Stimulated activated CD8-positive, alpha-beta memory T cell treated with anti-CD3 and anti-CD28 coated beads, Interleukin-15, amount 100 ng/mL, for 48 hours (primary cell): ENCODE measurements at places on chromosomes 12 and 14.

GRCh38 chr12:31274520-31275300 is 51.2 kb downstream of the SINHCAF start:
- DNase-seq = no peak

- no peak for DNase-seq
These were observed 385.4 kb upstream of the TMEM132C start for GRCh38 chr12:127881371-127882140.

- DNase-seq = no peak
These were observed 177.9 kb downstream of the TSPAN9 start for GRCh38 chr12:3255057-3255456.

GRCh38 chr14:97490521-97491070 is 693.4 kb downstream of the VRK1 start:
- no peak for DNase-seq

- peak; percentile 54 for DNase-seq
These were observed 201.9 kb upstream of the FOXN3 start for GRCh38 chr14:89618811-89619551.

- no peak for DNase-seq
These were observed 244.8 kb downstream of the DACT1 start for GRCh38 chr14:58882577-58883018.

- no peak for DNase-seq
These were observed 360.9 kb downstream of the RPL10L start for GRCh38 chr14:46290706-46291105.

- no peak for DNase-seq
These were observed 49.7 kb downstream of the C14orf132 start for GRCh38 chr14:96088911-96089310.

GRCh38 chr12:49296836-49297694 is 2.1 kb downstream of the PRPH start:
- peak; percentile 23 for DNase-seq

GRCh38 chr12:58087423-58088127 is 146.2 kb downstream of the ATP23 start:
- DNase-seq = no peak

DNA sequence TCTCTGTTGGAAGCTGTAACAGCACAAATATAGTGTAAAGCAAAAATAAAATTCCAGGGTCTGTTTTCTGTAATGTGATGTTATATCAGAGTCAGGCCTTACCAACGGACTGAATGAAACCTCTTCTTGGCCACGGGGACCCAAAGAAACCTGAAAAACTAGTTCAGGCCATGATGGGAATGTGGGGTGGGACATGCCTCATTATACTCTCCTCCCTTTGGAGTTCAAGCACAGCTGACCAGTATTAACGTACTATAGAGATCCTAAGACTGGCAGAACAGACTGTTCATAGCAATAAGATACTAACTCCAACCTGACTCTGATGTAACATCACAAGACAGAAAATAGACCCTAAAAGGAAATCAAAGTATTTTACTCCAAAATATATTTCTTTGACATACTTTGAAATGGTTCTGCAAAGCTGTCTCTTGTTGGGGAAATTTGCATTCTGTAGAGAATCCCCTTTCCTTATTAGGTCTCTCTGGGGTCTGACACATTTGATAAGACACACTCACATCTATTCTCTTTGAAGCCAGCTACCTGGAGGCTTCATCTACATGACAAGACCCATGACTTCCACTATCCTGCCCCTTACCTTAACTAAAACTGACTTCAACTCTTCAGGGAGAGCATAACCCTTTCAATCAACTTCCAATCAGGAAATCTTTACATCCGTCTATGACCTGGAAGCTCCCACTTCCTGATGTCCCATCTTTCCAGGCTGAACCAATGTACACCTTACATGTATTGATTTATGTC is 444.6 kb downstream of the SOX5 start:
- DNase-seq = no peak

- peak; percentile 23 for DNase-seq
These were observed 56.4 kb upstream of the PIWIL1 start for GRCh38 chr12:130281153-130281799.

DNA sequence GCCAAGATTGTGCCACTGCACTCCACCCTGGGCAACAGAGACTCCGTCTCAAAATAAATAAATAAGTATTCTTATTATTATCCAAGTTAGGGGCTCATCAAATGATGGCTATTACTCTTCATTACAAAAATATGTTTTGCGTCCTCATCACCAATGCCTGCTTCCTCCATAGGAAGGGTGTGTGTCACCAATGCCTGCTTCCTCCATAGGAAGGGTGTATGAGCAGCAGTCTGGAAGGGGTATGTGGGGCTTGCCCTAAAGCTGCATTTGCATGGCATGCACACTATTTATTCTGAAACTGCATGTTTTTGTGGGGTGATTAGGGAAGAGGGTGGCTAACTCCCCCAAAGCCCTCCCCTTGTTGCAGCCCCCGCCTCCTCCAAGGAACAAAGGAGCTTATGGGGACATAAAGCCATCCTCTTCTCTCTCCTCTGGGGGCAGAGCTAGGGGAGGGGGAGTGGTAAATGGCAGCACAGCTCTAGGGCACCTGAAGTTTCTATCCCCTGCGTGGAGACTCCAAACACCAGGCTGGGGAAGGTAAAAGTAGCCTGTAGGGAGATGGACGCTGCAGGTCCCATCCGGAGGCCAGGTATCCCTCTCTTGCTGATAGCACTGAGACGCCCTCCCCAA is 1.3 kb downstream of the CAMKK2 start:
- DNase-seq = no peak

DNA sequence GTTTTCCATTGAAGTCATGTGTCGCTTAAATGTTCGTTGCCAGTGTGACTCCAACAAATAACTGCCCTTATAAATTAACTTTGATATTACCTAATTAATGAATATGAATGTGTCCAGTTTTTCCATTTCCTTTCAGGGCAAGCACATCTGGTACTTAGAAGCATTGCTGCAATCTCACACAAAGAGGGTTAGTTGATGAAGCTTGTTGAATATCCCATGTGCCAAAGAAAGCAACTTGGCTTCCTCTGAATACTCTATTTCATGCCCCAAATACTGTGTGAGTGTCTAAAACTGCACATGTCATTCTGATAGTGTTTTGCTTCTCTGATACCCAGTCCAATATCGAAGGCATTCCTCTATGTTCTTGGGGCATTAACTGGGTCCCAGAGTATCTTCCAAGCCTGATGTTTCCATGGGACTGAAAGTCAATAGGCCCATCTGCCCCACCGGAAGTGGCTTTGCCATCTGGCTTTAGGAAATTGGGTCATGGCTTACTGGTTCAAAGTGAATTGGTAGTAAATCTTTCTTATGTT is 75.8 kb upstream of the CNTN1 start:
- no peak for DNase-seq

GRCh38 chr12:5546616-5547015 is 114.7 kb downstream of the NTF3 start:
- DNase-seq = no peak

DNA sequence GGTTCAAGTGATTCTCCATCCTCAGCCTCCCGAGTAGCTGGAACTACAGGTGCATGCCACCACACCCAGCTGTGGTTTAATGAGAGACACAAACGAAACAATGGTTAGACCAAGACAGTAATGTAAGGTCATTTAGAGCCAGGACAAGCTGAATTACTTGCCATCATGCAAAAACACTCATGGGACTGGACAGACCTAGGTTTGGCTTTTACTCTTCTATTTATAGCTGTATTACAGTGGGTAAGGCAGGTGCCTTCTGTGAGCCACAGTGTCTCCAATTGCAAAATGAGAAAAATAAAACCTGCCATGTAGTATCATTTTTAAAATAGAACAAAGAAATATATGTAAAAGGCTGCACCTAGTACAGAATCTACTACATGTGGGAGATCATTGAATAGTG is 513.2 kb downstream of the NELL2 start:
- no peak for DNase-seq

GRCh38 chr12:6608592-6609281 is 1.6 kb upstream of the CHD4 start:
- no peak for DNase-seq

DNA sequence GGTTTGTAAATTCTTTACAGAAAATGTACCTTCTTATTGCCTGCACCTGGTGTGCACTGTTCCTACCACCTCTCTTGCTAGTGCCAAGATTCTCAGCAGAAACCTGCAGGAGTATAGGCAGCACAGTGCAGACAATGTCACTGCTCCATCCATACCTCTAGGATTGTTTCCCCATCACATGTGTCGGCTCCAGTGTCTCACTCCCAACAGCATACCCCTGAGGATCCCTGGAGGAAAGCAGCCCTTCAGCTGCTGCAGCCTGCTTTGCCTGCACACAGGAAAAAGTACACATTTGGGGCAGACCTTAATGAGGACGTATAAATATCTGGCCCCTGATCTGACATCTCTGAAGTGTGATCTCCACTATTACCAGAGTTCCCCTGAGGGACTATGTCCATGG is 235.5 kb downstream of the MDGA2 start:
- no peak for DNase-seq

- DNase-seq = no peak
These were observed 135.8 kb downstream of the INSM2 start for GRCh38 chr14:35669782-35670181.

DNA sequence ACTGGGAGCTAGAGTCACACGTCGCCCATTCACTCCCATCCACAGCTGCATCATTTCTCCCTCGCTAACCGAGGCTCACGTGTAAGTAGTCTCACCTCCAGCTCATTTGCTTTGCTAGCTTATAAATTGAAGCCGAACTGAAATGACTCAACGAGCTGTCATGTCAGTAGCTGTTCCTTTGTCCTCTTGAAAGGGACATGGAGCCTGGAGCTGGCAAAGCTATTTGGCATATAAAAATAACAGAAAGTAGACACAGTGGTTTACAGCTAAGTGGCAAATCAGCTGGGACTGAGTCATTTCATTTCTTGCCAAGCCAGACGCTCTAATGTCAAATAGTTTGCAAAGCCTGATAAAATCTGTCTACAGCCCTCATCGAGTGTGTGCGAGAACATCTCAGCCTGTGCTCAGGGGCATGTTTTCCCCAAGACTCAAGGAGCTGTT is 114.4 kb upstream of the TMEM233 start:
- DNase-seq = no peak

- no peak for DNase-seq
These were observed 233.8 kb downstream of the CACNA1C start for GRCh38 chr12:2286461-2287131.

DNA sequence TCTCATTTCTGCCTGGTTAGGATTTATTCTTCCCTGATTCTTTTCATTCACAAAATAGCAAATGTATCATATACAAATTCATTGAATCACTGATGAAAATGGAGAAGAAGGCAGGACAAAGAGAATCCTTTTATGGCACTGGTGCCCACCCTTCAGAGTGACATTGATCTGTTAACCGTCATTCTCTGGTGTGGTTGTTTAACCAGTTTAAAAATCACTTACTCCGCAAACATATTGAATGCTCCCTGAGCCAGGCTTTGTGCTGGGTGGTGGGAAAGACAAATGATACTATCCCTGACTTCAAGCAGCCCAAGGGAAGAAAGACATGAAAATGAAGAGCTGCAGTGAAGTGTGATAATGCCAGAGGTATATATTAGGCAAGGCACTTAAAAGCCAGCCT is 187.5 kb upstream of the SLC38A2 start:
- no peak for DNase-seq

DNA sequence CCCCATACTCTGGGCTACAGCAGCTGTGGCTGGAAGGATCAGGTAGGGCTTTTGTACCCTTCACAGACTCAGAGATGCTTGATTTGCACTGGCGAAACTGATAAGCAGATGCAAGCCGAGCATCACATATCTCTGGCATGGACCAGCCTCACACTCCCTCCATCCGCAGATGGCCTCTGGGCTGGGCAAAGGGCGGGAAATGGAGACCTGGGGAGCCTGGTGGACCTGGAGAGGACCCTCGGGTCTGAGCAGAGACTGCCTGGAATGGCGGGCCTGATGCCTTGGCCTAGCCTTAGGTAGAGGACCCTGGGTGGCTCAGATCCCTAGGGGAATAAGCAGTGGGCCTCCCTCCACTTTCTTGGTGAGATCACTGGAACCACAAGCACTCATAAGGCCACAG is 53.2 kb downstream of the GALNT16 start:
- no peak for DNase-seq

DNA sequence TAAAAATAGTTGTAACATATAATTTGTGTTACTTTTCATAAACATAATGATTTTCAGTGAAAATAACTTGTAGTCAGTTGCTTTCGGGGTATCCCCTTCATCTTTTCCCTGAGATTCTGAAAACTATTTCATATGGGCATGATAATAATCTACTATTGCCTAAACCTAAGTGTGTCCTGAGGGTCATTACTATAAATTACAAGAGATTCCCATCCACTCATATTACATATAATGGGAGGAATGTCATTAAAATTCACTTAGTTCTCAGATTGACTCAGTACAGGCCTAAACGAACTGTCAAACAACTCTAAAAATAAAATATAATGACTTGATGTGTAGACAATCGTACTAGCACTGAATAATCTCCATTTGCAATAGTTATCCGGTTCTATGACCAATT is 72.7 kb downstream of the PTPRR start:
- DNase-seq = no peak

DNA sequence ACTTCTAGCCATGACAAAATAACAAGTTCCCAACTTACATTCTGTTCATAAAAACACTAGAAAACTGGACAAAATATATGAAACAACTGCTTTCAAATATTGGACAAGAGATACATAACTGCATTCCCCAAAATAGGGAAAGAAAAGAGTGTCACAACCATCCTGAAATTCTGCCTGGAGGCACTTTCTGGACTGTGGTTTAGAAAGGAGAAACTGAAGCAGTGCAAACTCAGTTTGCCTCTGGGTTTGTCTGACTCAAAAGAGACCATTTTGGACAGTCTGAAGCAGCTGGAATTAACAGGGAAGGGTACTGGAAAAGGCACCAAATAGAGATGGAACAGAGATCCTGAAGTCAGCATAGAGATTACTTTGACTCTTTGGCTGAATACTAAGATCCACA is 11.3 kb upstream of the SYT1 start:
- no peak for DNase-seq

- DNase-seq = no peak
These were observed 19.9 kb downstream of the ETV6 start for GRCh38 chr12:11669348-11669747.

DNA sequence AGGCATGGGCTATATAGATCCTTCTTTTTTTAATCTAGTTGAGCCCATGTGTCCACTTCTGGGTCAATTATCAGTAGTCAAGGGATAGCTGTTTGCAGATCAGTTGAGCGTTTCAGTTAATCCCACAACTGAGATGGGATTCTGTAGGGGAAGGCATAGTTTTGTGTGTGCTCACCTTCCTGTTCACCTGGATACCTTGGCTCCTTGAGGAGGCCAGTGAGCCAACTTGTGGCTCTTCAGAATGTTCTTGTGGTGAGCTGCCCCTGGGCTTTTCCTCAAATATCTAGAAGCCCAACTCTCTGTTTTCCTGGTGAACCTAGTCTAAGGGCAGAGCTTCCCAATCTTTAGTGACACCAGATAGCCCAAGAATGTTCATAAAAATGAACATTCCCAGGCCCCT is 302.9 kb upstream of the TBX3 start:
- no peak for DNase-seq
